Gastrocnemius medialis (tissue), 4 donors: ENCODE measurements at places on chromosomes 3 and 15.

GRCh38 chr15:74449643-74450205, 11.2 kb downstream of the UBL7 start:
- DNase-seq = no peak

DNA sequence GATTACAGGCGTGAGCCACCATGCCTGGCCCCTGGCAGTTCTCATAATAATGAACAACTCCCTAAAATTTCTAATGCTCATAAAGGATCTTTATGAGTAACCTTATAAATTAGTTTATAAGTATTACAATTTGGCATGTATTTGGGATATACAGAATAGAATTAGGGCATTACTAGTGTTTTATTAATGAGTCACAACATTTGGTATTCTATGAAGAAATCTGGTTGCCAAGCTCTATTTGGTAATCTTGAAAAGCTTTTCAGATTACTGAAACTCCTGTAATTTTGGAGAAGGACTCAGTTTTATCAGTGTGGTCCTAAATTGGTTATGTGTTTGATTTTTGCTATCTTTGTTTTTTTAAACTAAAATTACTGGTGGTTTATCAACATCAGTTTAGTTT, 45.8 kb downstream of the TM6SF1 start:
- no peak for DNase-seq

GRCh38 chr15:89822951-89823711, 8.5 kb upstream of the ANPEP start:
- no peak for DNase-seq

DNA sequence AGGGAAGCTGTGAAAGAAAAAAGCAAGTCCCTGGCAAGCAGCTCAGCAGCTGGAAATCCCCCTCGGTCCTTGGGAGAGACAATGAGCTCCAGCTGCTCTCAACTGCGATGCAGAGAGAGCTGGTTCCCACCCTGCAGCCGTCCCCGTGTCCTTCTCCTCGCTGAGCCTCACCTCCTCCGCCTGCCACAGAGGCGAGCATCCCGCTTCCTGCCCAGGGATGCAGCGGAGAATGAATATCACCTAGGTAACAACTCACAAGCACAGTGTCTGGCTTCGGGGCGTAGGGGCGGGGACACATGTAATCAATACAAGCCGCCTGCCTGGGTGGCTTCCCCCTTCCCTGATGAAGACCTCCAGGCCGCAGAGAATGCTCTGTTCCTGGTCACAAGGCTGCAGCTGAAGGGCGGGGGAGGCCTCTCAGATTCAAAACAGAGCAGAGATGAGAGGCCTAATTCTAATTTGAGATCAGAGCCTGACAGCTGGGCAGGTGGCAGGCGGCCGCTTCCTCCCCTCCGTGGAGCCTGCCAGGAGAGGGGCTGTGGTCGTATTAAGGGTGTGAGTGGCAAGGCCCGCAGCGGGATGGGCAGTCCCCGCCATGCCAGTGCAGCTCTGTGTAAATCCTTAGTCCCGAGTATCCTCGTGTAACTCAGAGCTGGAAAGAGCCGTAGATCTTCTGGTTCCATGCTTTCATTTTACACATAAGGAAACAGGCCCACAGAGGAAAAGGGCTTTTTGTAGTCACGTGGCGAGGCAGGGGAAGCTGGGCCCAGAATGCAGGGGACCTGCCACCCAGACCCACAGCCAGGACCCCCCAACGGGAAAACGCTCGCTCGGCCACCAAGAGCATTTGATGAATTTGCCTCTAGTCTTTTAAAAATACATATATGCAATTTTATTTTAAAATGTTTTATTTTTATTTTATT, 24.3 kb downstream of the ZDHHC19 start:
- DNase-seq = peak; percentile 37
